Uterus (tissue), 4 donors: ENCODE measurements at places on chromosomes 11 and 22. TPM values are rescaled to one million over a fixed set of nuclear protein-coding genes. Genes with fewer than 3 reads are reported as not detected.

OR52N4 gene
- total RNA-seq = not detected

MIF gene
- total RNA-seq = 189 TPM

CBLIF gene
- total RNA-seq = not detected

PRR33 gene
- not detected for total RNA-seq

GAB2 gene
- total RNA-seq = 82.3 TPM

VWCE gene
- total RNA-seq = 0.51 TPM

LUZP2 gene
- total RNA-seq = 13.8 TPM

CLCF1 gene
- 0.77 TPM for total RNA-seq

CYTH4 gene
- total RNA-seq = 6.1 TPM

DNA sequence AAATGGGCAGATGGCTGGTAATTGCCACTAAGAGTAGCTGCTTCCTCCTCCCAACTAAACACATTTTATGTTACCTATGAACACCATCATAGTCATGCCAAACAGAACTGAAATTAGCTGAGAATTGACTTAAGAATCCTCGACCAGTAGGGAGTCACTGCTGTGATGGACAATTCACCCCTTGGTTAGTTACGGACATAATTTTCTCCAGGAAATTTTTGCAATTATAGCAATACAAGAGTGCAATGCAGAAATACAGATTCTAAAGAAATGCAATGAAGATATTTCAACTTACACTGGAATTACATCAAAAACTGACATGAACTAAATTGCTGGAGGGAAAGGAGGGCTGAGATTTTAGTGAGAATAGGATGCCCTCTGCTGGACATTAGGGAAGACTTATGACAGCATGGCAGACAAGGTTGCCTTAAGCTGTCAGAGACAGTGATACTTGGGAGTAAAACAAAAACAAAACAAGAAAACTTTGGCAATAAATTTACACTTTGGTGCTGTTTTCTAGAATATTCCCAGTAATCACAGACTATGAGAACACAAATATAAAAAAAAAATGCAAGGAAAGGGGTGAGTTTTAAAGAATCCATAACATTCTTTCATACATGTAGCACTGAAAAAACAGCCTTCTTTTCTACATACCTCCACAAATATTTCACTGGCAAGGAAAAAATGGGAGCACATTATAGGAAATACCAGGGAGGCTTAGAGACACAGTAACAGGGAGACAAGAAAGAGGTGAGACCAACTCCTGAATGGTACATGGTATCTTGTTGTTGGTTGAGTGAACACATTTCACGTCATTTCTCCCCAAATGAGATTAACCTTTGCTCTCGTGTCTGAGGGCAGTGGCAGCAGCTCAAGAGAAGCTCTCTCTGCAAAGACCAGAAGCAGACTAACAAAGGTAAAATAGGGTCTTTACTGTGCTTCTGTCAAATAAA, 11.2 kb upstream of the PPP2R1B start:
- peak; percentile 49 for DNase-seq

DNA sequence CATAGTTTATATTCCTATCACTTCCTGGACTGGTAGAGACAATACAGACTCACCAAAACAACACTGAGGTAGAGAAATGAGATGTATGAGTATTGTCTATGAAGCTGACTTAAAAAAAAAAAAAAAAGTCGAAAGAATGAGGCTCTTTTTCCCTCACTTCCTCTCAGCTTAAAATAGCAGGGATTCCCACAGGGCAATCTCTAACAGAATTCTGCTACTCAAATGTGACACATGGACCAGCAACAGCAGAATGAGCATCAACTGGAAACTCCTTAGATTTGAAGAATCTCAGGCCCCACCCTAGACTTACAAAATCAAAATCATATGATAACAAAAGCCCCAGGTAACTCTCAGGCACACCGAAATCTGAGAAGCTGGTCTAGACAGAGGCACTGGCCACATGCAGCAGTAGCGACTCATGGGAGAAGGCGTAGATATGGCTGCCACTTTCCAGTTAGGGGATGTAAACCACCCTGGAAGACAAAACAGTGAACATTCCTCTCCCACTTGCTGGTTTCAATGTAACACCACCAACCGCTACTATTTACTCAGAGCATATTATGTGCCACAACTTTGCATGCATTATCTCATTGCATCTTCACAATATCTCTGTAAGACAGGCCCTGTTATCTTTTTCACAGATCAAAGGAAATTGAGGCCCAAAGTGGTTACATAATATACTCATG, 128.0 kb downstream of the RBFOX2 start:
- no peak for DNase-seq

DNA sequence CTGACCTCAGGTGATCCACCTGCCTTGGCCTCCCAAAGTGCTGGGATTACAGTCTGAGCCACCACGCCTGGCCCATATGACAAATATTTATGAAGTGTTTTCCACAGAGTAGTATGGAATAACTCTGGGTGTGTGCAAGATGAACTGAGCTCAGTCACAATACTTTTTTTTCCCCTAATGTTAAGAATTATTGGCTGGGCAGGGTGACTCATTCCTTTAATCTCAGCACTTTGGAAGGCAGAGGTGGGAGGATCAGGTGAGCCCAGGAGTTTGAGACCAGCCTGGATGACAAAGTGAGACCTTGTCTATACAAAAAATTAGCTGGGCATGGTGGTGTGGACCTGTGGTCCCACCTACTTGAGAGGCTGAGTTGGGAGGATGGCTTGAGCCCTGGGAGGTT, 6.4 kb downstream of the PTPRJ start:
- no peak for DNase-seq

- no peak for DNase-seq
Observed at GRCh38 chr11:87260811-87261210, 223.1 kb downstream of the TMEM135 start.

GRCh38 chr11:92409355-92409754, 184.7 kb downstream of the FAT3 start:
- no peak for DNase-seq

DNA sequence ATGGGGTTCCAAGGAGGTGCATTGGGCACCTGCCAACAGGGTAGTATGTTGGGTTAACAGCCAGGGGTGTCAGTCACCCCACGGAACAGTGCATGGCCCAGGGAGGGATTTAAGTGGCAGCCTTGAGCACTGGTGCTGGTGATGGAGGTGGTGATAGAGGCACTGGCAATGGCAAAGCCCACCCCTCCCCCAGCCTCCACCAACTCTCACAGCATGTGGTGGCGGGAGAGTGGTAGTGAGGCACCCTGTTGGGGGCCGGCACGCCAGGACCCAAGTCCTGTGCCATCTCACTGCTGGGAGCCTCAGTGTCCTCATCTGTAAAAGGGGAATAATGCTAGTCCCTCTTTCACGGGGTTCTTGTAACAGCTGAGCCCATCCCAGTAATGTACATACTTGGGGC, 81.5 kb downstream of the MPPED1 start:
- DNase-seq = no peak

GRCh38 chr11:49302360-49302759, 94.0 kb upstream of the FOLH1 start:
- DNase-seq = no peak

DNA sequence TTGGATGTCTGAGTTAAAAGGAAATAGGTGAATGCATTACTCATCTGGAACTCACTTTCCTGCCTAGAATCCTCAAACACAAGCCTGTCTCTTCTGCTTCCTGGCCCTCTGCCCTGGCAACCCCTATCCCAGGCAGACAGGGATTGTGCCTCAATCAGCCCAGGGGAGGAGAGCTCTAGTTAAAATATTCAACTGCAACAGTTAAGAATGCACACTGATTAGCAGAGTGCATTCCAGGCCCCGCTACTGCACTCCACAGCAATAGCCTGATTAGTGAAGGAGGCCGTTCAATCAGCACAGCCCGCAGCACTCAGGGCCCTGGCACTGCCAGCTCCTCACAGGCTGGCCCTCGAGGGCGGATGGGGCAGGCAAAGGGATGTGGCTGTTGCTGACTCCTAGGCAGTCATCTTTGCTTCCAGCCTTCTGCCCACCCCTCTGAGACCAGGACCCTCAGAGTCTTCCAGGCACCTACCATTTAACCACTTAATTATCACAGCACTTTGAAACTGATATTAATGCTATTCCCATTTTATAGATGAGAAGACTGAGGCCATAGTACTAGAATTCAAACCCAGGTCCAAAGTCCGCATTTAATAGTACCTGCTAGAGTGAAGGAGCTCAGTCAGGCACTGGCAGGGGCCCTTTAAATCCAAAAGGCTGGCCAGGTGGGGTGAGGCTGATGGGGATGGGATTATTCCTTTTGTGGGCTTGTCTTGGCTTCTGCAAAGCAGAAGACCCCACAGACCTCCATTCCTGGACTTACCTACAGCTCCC, 435.3 kb downstream of the SOX6 start:
- DNase-seq = no peak

DNA sequence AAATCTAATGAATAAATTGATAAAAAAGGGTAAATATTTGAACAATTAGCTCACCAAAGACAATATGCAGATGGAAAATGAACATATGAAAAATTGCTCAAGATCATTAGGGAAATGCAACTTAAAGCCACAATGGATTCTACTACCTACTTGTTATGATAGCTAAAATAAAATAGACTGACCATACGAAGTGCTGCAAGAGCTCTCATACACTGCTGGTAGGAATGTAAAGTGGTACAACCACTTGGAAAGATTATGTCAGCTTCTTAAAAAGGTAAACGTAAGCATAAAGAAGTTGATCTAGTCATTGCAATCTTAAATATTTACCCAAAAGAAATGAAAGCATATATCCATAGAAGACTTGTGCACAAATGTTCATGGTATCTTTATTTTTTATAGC, 504.2 kb upstream of the ARHGAP42 start:
- DNase-seq = no peak

- no peak for DNase-seq
Observed at GRCh38 chr11:131217313-131218310, 152.8 kb upstream of the NTM start.

GRCh38 chr11:2489083-2489482, 44.3 kb downstream of the KCNQ1 start:
- no peak for DNase-seq

DNA sequence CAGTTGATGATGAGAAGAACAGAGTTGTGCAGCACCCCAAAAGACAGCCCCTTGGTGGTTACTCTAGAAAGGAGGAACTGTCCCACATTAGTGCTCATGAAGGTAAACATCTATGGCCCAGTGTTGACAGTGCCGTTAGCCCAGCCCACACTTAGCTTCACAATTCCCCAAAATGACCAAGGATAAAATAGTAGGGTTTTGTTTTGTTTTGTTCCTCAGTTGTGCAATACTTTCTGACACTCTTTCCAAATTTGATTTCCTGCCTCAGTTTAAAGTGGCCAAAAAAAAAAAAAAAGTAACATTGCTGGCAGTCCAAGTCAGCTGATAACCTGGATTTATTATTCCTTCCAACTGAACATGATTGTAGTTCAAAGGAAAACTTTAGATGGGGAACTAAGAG, 269.4 kb downstream of the TMEM135 start:
- no peak for DNase-seq

GRCh38 chr11:94459576-94459975, 34.1 kb downstream of the MRE11 start:
- no peak for DNase-seq

GRCh38 chr11:32396331-32396730, 39.0 kb downstream of the WT1 start:
- no peak for DNase-seq

GRCh38 chr11:17691976-17692375, 27.4 kb upstream of the MYOD1 start:
- no peak for DNase-seq

- no peak for DNase-seq
Observed at GRCh38 chr11:11967669-11968510, 40.5 kb downstream of the DKK3 start.

GRCh38 chr11:120317689-120318480, 7.2 kb upstream of the TLCD5 start:
- DNase-seq = no peak

DNA sequence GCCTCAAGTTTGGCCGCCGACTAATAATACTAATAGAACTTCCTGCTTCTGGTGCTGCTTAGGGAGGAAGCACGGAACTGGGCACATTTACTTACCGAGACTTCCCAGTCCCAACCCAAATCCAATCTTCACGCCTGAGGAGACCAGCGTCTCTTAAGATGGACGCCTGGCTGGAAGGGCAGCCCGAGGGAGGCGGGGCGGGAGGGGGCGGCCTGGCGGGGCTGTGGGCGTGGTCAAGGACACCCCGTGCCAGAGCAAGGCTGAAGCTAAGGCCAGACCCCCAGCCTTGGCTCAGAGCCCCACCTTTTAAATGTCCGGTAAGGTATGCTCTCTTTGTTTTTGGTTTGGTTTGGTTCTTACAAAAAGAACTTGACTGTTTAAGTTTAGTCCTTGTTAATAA, at the start of gene GDPD4:
TSS of gene GDPD4 (minus strand) at position 177 of the 400 bp plus-strand sequence. CDS start 16,549 bp downstream, outside the sequence.
- no peak for DNase-seq

GRCh38 chr11:64801158-64801464, 1.9 kb downstream of the MAP4K2 start:
- no peak for DNase-seq

DNA sequence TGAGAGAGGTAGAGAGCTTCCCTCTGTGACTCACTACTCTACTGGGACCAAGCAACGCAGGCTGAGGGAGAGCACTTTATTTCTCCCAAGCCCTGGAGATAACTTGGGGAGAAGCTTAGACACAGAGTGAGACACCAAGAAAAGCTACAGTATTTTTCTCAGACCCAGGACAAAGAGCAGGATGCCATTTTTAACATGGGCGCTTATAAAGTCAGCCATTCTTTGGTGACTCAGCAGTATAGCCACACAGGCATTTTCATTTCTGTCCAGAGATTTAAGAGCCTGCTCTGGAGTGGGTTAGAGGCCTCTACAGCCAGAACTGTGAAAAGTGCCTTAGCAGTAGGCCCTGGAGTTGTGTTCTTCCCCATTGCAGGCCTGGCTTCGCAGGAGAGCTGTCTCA, 55.0 kb upstream of the GLYAT start:
- no peak for DNase-seq

DNA sequence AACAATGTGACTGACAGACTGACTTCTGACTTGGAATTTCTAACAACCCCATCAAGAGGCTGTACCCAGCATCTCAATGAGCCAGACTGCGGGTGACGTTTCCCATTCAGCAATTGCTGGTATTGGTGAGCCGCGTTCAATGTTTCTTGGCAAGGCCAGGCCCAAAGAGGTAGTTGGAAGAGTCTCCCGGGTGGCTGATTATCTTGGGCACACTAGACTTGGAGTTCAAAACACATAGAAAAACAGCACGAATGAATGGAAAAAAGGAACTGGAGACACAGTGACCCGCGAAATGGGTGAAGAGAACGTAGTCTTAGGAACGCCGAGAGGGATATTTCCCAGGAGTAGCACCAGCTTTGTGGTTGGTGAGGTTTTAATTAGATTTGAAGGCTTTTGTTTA, 115.7 kb downstream of the RPS6KA4 start:
- DNase-seq = no peak

DNA sequence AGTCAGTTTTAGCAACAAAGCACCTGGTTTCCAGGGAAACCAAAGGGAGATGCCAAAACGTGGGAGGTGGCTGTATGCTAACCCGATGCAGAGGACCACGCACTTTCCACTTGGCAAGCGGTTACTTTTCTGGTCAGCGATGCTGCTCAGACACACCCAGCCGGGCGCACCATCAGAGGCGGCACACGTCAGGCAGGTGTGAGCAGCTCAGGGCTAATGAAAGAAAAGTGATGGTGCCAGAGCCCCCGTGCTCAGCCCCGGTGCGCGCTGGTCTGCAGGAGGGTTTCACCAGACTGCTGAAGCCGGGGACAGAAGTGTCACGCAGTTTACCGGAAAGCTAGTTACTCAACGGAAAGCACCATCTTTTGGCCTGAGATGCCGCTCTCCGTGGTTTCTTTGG, 5.7 kb downstream of the LTO1 start:
- peak; percentile 13 for DNase-seq

GRCh38 chr11:123452794-123453193, 22.7 kb downstream of the GRAMD1B start:
- DNase-seq = no peak

- no peak for DNase-seq
Observed at GRCh38 chr11:24574461-24574860, 77.6 kb downstream of the LUZP2 start.

- peak; percentile 89 for DNase-seq
Observed at GRCh38 chr11:123083623-123084029, 21.7 kb upstream of the HSPA8 start.
